GM18507 (cell line): ENCODE measurements at places on chromosomes 16 and 17.

DNA sequence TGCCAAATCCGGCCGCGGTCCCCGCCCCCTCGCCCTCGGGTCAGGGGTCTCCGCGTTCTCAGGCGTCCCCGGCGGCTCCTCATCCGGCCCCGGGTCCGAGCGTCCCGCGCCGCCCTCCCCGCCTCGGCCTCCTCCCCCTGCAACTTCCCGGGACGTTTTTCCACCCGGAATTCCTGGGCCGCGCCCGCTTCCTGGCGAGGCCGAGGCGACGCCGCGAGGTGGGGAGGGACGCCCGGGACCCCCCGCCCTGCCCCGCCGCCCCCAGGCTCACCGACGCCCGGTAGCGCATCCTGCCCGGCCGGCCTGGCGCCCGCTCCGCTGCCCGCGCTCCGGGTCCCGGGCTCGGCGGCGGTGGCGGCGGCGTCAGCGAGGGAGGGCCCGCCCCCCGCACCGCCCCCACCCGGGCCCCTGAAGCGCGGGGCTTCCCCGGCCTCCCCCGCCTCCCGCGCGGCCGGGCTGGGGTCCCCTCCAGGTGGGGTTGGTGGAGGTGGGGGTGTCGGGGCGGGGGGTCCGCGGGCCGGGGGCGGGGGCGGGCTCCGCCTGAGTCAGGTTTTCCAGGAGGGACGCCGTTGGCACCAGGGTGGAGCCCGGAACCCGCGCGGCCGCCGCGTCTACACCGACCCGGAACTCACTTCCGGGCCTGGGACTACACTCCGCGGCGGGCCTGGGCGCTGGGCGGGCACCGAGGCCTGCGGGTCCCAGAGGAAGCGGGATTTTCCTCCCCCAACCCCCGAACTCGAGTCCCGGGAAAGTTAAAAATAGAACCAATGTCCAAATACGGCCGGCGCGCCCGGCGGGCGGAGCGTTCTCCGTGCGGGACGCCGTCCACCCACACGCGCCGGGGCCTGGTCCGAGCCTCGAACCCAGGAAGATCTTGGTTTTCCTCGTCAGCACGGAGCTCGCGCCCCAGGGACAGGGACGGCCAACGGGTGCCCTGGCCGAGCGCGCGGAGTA lies 6.8 kb downstream of the MYO1C start:
- DNase-seq: no peak

- DNase-seq: no peak
Measured at GRCh38 chr16:71387045-71387871, 28.7 kb downstream of the CALB2 start.

- no peak for DNase-seq
Measured at GRCh38 chr17:28365487-28365886, 488 bp upstream of the SEBOX start.

DNA sequence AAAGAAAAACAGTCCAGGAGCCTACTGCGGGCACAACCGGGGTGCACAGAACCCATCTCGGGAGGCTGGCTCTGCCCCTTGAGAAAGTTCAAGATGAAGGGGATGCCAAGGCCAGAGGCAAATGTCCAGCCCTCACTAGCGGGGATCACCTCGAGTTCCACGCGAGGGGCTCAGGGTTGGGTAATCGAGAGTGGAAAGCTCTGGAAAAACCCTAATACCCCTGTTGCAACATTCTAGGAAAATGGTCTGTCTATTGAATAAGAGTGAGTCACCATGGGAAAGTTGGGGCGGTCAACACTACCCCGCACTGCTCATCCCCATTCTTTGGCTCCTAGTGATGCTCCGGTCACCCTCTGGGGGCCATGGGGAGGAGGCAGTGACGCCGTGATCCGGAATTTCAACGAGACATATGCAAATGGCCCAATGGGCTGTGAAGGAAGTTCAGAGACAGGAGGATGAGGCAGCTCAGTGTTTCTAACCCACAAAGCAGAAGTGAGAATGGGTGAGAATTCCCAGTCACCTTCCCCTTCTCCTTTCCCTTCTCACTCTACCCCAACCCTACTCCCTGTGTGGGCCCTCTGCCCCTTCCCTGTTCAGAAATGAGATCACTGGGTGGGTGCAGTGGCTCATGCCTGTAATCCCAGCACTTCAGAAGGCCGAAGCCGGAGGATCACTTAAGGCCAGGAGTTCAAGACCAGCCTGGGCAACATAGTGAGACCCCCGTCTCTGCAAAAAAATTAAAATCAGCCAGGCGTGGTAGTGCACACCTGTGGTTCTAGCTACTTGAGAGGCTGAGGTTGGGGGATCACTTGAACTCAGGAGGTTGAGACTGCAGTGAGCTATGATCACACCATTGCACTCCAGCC lies 22.4 kb downstream of the SOCS3 start:
- DNase-seq: no peak

GRCh38 chr17:45372325-45372869 lies 55.6 kb upstream of the MAP3K14 start:
- no peak for DNase-seq

DNA sequence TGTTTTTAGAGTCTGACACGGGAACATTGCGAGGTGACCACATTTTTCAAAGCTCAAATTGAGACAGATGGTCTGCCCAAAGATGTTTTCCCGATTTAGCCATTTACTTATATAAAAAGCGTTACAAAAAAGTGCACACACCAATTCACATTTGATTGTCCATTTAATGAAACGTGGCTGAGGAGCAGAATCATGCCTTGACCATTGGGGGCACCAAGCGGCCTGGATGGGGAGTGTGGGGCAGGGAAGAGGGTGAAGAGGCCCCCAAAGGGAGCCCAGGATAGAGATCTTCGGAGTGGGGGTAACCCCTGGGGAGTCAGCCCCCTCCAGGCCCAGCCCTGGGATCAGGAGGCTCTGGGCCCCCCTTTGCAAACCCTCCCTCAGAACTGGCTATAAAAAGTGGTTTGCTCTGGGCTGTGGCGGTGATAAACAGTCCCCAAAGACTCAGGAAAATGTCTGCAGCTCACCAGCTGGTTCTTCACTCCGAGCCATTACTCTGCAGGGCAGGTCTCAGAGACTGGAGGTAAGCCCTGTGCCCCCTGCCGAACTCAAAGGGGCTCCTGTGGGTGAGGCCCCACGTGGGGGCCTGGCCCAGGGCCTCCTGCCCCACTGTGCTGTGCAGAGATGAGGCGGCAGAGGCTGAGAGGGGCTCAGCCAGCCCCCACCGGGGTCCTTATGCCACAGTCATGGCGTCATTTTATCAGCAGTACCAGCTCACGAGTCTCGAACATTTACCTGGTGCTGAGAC lies 105.9 kb upstream of the SEC14L1 start:
- DNase-seq: no peak

- DNase-seq: no peak
Measured at GRCh38 chr16:9996221-9996620, 186.0 kb downstream of the GRIN2A start.

- DNase-seq: no peak
Measured at GRCh38 chr16:1153480-1154160, 714 bp downstream of the CACNA1H start.

DNA sequence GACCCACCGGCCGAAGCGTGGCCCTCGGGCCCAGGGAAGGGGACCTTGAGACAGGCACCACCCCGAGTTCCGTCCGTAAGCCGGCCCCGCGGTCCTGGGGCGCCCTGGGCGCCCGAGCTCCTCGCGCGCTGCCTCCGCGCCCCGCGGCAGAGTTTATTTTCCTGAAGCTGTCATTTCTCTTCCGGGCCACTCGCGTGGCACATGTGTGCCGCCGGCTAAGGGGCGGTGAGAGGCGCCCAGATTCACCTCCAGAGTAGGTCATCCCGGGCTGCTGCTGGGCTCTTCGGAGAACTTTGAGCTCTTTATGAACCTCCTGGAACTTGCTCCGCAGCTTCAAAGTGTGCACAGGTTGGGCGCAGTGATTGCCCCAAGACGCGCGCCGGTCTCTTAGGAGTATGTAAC lies 489 bp downstream of the ZC3H18 start:
- DNase-seq: no peak

DNA sequence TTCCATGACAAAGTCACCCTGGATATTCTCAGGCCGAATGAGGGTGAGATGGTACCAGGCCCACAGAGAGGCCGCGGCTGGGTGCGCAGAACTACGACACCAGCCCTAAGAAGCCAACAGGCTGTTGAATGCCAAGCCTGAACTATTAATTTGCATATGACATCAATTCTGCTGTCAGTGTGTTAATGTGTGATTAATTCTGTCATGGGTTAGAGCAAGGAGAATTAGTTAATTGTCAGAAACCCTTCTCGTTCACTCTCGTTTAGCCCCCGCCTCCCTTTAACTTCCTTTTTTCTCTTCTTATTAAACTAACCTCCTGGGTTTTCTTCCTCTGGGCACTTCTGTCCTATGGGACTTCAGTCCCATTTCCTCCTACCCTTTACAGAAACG lies 123.4 kb downstream of the ZFHX3 start:
- no peak for DNase-seq
